Ovary (tissue), 10 donors: ENCODE measurements at places on chromosomes 4 and X. TPM values are rescaled to one million over a fixed set of nuclear protein-coding genes. Genes with fewer than 3 reads are reported as not detected.

GIMD1 gene
- not detected for total RNA-seq

NMU gene
- not detected for total RNA-seq

DNA sequence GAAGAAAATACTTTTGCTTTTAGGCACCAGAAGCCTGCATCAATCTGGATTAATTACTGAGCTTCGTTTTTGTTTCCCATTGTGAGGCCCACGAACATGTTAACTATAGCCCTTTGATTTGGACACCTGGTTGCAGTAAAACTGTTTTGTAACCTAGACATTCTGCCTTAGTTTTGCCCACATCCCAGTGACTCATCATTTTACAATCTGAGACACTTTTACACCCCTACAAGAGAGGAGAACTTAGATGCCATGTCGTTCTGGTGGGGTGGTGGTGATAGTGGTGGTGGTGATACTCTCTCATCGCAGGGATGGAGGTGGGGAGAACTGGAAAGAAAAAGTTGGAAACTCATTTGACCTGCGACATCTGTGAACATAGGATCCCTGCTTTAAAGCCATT lies 1257.2 kb downstream of the ADGRL3 start:
- H3K4me3 ChIP-seq = no peak overlapping the region
- no peaks in the 10 kb centered on the region for H3K27me3 ChIP-seq
- H3K4me1 ChIP-seq = no peaks in the 10 kb centered on the region
- H3K27ac ChIP-seq = no peak overlapping the region

DNA sequence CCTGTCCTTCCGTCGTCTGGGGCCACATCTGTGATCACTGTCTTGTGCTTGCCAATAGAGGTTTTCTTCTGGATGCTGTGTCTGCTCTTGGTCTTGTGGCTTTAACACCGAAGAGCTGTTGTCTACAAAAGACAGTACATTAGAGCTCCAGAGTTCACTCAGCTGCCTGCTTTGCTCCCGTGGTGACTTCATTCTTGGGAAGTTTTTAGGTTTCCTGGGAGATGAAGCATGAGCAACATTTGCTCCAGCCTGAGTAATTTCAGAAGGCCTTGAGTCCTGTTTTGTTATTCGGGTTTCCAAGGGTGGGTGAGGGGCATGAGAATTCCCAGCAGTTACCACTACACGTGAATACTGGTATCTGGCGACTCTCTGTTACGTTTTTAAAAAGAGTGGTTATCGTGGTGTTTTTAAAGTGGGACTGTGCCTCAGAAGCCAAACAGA lies 189.2 kb downstream of the SHROOM3 start:
- peaks cover 8% of the 10 kb centered on the region for H3K4me1 ChIP-seq
- H3K36me3 ChIP-seq = no peaks in the 10 kb centered on the region
- H3K27me3 ChIP-seq = no peaks in the 10 kb centered on the region
- peak; percentile 63 for DNase-seq
- H3K27ac ChIP-seq = peak overlapping the region; percentile 67

- H3K4me3 ChIP-seq = no peak overlapping the region
- DNase-seq = no peak
- no peak overlapping the region for H3K27ac ChIP-seq
- no peaks in the 10 kb centered on the region for H3K36me3 ChIP-seq
- no peaks in the 10 kb centered on the region for H3K27me3 ChIP-seq
These were observed 94.1 kb upstream of the ACSL4 start for GRCh38 chrX:109826954-109827708.

DNA sequence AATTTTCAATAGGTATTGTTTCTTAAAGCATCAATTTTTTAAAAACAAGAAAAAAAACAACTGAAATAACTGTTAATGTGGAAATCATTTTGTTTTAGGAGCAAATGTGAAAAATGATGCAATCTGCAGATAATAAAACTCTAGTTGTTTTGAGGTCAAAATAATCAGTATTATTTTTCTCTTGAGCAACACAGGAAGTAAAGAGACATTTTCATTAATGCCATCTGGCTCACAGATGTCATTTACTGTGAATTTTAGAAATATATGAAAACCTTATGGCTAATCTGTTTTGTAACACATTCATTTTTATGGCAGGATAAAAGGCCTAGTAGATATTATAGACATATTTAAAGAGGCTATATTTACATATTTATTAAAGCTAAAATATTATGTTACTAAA lies 141.6 kb downstream of the PCDH18 start:
- H3K4me3 ChIP-seq = no peak overlapping the region
- H3K4me1 ChIP-seq = peaks cover 1% of the 10 kb centered on the region
- H3K27me3 ChIP-seq = no peaks in the 10 kb centered on the region
- DNase-seq = no peak
- H3K27ac ChIP-seq = no peak overlapping the region
- no peaks in the 10 kb centered on the region for H3K36me3 ChIP-seq

DNA sequence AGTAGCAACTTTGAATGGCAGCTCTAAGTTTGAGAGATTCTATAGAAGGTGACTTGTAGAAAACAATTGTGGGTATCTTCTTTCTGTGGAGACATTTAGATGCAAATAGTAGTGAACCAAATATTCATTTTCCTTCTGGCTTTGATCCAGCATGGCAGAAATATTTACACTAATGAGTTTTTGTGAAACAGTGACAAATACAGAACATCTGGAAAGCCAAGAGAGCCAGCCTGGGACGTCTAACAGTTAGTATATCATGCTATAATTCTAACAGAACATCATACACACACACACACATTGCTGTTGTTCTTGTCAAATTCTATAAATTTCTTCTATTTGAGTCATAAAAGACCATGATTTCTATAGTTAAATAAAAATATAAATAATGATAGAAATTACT lies 1777.9 kb downstream of the ARAP2 start:
- no peak overlapping the region for H3K4me3 ChIP-seq
- no peak for DNase-seq
- H3K4me1 ChIP-seq = no peaks in the 10 kb centered on the region
- H3K27me3 ChIP-seq = no peaks in the 10 kb centered on the region
- H3K36me3 ChIP-seq = no peaks in the 10 kb centered on the region
- no peak overlapping the region for H3K27ac ChIP-seq

DNA sequence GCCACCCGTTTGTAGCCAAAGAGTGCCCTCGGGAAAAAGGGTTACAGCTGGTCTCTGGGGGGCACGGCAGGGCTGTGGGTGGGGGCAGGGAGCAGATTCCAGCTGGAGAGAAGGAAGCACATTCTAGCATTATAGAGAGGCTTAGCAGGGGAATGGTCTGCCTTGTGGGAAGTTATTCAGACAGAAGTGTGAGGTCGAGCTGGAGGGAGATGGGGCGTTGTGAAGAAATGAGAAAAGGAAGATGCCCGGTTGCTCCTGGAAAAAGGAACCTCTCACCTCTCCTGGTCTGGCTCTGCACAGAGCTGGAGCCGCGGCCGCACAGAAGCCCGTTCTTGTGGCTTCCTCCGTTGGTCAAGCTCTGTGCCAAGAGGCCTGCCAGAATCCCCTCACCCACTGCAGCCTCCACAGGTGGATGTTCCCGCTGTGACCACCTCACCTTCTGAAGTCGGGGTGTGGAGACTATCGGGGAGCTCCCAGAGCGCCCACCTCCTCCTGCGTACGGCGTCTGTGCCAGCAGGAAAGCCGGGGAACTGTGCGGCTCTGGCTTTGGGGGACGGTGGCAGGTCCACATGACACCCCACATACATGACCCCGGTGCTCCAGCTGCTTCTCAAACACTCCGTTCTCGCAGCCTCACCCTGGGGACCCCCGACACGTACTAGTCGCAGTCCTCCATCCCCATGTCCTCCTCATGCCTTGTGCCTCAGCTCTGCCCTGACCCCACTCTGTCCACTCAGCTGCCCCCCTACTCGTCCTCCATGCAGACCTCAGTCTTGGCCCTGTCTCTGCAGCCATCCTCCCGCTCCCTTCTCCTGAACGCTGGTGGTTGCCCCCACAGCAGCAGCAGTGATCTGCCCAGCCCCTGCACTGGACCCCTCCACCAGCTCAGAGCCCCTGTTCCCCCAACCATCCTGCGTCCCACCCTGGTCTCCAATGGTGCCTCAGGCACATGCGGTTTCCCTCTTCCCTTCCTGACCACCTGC lies 52.2 kb upstream of the HGFAC start:
- H3K4me3 ChIP-seq = peak overlapping the region; percentile 6
- no peak for DNase-seq
- no peaks in the 10 kb centered on the region for H3K27me3 ChIP-seq
- peak overlapping the region; percentile 74 for H3K27ac ChIP-seq
- peaks cover 8% of the 10 kb centered on the region for H3K4me1 ChIP-seq

- no peaks in the 10 kb centered on the region for H3K27me3 ChIP-seq
- H3K27ac ChIP-seq = no peak overlapping the region
- no peaks in the 10 kb centered on the region for H3K4me1 ChIP-seq
- no peaks in the 10 kb centered on the region for H3K36me3 ChIP-seq
These were observed 104.8 kb upstream of the CASK start for GRCh38 chrX:42028109-42028508.
